ENCODE measurements at places on chromosomes 3 and 15.
A peak's percentile ranks its signal among the peaks of the same experiment; 100 is the strongest.

- DNase-seq, result peak; percentile 63
These were observed 6.2 kb upstream of the ATP13A4 start for GRCh38 chr3:193560870-193561269.

DNA sequence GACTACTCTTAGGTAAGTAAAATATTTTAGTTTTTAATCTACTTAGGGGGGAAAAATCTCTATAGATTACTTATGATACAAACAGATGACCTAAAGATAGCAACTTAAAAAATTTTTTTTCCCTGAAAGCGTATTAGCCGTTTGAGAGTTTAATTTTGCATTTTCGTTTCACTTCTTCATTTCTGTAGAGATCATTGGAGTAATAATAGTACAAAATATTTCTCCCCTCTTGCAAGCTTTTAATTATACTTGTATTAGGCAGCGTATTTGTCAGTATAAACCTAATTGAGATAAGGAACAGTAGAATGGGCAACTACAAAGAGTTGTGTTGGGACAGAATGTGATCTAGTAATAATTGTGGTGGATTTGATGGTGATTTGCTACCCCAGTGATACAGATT is 10.3 kb downstream of the SKIL start:
- no peak for DNase-seq

GRCh38 chr15:95758851-95759250 is 571.6 kb upstream of the NR2F2 start:
- no peak for DNase-seq

DNA sequence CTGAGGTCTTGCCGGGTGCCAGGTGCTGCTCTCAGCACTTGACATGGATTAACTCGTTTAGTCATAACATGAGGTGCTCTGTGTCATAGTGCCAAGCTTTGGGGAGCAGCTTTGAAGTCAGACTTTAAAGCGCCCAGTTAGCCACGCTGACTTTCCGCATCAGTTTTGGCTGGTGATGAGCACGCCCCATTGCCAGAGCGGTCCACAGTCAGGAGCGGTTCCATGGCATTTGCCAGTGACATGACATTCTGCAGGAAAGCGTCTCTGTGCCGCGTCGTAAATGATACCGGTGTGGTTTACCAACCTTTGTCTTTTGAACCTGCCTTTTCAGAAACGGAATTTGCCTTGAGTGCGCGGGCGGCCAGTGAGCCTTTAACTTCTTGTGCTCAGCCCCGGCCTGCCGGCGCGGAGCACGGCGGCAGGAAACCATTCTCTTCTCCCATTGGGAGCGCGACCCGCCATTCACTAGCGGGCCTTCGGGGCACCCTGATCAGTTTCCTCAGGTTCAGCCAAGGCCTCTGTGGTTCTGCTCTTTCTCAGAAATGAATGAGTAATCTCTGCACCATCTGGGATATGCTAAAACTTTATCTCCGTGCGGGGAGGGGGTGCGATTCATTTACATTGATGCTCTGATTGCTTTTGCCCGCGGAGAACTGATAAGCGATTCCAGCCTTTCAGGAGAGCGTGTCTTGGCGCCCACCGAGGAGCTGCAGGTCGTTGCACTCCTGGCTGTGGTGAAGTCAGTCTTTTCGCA is 1.7 kb upstream of the SLC2A2 start:
- peak; percentile 35 for DNase-seq

DNA sequence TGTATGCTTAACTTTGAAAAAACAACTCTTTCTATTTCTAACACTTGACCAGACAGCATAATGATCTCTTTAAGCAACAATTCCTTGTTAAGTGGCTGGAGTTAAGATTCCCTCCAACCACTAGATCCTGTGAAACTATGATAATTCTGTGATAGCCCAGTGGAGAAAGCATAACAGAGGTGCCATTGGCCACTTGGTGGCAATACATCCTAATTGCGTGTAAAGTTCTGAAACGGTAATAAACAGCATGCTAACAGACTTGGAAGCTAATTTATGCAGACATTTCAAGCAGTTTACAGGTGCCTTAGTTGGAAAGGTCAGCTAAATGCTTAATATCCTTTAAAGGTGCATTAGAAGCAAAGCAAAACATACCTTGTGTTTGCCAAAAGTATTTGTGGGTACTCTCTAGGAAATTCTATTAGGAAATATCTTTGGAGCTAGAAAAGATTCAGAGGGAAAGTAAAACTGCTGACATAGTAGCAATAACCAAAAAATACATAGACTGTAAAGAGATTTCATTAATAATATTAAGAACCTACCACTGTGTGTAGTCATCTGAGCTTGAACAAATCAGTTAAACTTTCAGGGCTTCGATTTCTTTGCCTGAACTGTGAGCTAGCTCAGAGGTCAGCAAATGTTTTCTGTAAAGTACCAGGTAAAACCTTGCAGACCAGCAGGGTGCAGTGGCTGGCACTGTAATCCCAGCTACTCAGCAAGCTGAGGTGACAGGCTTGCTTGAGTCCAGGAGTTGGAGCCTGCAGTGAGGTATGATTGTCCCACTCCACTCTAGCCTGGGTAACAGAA is 19.0 kb upstream of the CSTA start:
- DNase-seq, result no peak

DNA sequence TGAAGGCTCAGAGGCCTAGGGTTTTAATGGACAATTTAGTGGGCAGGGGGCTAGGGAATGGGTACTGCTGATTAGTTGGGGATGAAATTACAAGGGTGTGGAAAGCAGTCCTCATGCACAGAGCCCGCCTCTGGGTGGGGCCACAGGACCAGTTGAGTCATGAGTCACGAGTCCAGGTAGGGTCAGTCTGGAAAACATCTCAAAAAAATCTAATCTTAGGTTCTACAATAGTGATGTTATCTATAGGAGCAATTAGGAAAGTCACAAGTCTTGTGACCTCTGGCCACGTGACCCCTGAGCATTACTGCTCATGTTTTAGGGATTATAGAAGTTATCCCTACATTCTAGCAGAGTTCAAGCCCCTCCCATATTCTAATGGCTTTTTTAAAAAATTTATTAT is 18.6 kb upstream of the IREB2 start:
- no peak for DNase-seq

- DNase-seq, result no peak
These were observed 130.2 kb upstream of the COL8A1 start for GRCh38 chr3:99508191-99508590.

- no peak for DNase-seq
These were observed 447.2 kb downstream of the SHQ1 start for GRCh38 chr3:72401005-72401545.

GRCh38 chr3:138786788-138787271 is 47.9 kb downstream of the PIK3CB start:
- DNase-seq, result no peak

- peak; percentile 46 for DNase-seq
These were observed 781 bp upstream of the DAG1 start for GRCh38 chr3:49469037-49469935.

DNA sequence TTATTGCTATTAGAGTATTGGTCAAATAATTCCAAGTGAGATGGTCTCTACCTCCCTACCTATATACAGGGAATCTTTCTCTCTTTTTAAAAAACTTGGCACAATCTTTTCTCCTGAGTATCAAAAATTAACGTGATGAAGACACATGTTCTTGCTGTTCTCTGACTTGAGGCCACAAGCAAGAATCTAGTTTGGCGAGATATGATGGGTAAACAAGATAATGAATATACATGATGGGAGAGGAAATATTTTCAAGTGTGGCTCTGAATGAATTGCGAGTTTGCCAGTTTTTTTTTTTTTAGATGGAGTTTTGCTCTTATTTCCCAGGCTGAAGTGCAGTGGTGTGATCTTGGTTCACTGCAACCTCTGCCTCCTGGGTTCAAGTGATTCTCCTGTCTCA is 11.6 kb downstream of the NR1D2 start:
- no peak for DNase-seq

GRCh38 chr3:173191611-173192010 is 50.6 kb upstream of the SPATA16 start:
- no peak for DNase-seq

DNA sequence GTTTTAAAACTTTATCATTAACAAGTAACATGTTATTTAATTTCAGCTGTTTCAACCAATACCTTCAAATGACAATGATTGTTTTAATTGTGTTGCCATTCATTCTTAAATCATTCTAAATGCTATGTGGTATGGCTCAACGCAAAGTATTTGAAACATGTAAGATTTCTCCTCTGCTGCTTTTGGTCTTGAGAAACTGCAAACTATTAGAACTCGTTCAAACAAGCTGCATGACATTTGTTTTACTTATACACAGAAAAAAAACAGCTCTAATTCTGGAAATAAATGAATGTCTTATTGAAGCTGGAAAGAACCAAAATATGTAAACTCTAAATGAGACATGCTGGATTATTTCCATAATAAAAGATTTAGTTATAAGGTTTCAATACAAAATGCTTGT is 29.3 kb downstream of the FBN1 start:
- no peak for DNase-seq

DNA sequence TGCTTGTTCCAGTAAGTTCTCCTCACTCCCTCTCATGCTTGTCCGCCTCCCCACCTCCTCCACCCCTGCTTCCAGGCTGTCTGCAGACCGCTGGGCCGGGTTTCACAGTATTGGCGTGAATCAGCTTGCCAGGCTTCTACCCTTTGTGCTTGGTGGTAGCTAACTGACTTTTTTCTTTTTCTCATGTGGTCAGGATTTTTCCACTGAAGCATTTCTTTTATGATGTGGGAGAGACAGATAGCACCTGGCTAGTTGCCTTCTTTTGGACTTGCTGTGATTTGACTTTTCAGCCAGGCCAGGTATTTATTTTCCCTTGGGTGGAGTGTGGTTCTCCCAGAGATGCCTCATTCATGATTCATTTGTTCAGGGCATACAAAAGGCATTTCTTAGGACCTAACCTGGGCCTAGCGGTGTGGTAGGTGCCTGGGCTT is 60.6 kb downstream of the ST6GAL1 start:
- DNase-seq, result no peak

GRCh38 chr3:183638101-183638852 is 2.9 kb downstream of the KLHL24 start:
- DNase-seq, result no peak

DNA sequence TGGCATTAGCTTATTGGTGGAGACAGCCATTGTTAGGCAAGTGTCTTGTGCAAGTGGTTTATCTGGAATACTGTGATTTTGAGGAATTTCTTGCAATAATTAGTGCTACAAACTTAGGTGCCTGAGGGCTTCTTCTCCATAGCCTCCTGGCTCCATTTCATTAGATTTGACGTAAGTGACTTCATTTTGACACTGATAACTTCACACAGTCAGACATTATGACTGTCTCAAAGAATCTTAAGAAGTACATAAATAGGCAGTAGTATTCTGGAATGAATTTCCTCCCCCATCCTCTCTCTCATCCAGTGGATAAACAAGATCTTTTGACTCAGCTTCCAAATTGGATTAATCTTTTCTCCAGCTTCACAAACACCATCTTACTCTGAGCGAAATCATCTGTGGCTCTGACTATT is 19.0 kb downstream of the ARL14 start:
- DNase-seq, result no peak

GRCh38 chr3:24725514-24726255 is 231.0 kb upstream of the THRB start:
- no peak for DNase-seq

DNA sequence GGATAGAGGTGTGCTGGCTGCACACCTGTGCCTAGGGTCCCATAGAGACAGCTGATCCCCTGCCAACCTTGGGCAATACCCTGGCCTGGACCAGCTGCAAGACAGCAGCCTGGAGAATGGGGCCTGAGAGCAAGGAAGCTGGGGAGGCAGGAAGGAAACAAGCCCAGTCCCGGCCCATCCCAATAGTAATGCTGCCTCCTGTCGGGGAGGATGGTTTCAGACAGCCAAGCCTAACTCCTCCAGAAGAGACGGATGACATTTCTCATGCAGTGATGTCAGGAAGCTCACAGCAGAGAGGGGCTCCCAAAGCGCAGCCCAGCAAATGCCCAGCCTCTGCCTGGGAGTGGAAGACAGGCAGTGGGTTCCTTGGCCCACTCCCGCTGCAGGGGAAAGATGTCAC is 408.8 kb downstream of the OCA2 start:
- no peak for DNase-seq

- no peak for DNase-seq
These were observed 116.1 kb downstream of the ALDH1A2 start for GRCh38 chr15:57949374-57949943.

- no peak for DNase-seq
These were observed 37.7 kb upstream of the PRR20G start for GRCh38 chr3:127325629-127325961.

DNA sequence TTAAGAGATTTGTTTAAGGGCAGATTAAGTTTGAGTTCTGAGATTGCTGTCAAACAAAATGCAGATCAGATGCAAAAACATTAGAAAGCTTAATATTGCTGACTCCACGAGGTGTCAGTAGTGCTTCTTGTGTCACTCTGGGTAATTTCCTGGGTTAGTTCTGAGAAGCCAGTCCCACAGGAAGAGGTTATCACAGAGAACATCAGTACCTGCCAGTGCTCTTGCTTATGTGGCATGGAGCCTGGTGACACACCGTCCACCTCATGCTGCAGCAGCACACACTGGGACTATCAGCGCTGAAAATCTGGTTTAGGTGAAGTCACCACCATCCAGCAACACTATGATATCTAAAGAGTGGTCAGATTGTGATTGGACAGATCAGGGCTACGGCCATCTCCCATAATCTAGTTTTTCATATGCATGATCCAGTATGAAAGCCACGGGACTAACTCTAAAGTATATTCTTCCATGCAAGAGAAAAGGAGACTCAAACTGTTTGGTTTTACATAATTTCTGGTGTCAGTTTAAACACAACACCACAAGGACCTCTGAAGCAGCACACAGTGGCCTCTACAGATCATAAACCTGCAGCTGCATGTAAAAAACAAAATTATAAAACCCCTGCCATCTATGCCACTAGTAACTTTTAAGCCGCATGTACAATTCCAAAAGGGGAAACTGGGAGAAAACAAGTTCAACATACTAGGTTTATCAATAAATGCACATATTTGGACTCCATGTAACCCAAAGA is 36.1 kb upstream of the MYO5C start:
- DNase-seq, result no peak

GRCh38 chr3:181417748-181418147 is 294.0 kb upstream of the SOX2 start:
- peak; percentile 51 for DNase-seq

- peak; percentile 54 for DNase-seq
These were observed 3.9 kb upstream of the NR2E3 start for GRCh38 chr15:71806452-71806931.

- DNase-seq, result no peak
These were observed 413.7 kb downstream of the PDCD6IP start for GRCh38 chr3:34212175-34212574.

- no peak for DNase-seq
These were observed 97.8 kb upstream of the AADACL2 start for GRCh38 chr3:151635905-151636304.

GRCh38 chr3:117010318-117010717 is 300.7 kb downstream of the TUSC7 start:
- DNase-seq, result no peak

- no peak for DNase-seq
These were observed 36.4 kb upstream of the CORO2B start for GRCh38 chr15:68542348-68542747.

DNA sequence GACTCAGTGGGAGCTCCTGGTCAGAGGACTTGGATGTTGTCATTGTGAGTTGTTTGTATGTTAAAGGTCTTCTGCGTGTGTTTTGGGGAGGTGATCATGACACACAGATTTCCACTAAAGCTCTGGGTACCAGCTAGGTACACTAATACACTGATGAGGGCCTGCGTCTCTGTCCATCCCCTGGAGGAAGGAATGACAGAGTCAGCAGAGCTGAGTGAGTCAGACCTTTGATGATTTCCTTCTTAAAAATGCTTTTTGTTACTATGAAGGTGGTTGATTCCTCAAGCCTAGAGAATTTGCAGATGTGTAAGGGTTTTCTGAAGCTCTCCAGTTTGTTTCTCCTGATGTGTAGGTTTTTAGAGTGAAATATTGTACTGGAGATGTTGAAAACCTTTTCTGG is 424.1 kb upstream of the TPM1 start:
- DNase-seq, result no peak

GRCh38 chr15:63544258-63545026 is 40.0 kb downstream of the USP3 start:
- no peak for DNase-seq

Data from posterior cingulate gyrus (tissue), 11 donors.